ENCODE measurements at places on chromosomes 11 and 22.

- DNase-seq: no peak
Observed at GRCh38 chr22:17882162-17882561, 107.9 kb upstream of the BID start.

DNA sequence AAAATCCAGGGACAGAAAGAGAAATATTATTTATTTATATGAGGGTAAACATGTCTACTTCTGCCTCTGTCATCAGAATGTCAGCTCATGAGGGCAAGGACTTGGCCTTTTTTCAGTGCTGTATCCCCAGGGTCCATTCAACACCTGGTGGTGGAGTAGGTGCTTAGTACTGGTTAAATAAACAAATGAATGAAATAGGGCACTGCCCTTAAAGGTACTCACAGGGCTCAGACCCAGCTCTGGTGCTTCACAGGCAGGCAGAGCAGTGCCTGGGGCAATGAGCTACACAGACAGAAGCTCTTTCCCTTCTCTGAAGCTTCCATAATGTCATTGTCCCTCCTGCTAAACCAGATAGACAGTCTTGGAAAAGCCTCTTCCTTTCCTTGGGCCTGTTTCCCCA is 30.9 kb downstream of the P4HA3 start:
- no peak for DNase-seq

DNA sequence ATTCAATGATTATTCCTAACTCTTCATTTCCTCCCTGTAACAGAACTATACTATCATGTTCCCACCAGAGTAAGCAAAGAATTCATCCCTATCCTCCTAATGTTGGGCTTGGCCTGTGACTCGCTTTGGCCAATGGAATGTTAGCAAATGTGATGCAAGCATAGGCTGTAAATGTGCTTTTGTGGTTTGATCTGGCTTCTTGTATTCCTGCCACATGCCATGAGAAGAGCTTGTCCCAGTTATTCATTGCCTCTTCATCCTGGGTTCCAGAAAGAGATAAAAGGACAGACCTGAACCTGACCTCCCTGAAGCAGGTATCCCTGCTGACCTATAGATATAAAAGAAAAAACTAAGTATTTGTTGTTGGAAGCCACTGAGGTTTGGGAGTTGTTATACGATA is 51.0 kb downstream of the SYTL2 start:
- DNase-seq: peak; percentile 87

DNA sequence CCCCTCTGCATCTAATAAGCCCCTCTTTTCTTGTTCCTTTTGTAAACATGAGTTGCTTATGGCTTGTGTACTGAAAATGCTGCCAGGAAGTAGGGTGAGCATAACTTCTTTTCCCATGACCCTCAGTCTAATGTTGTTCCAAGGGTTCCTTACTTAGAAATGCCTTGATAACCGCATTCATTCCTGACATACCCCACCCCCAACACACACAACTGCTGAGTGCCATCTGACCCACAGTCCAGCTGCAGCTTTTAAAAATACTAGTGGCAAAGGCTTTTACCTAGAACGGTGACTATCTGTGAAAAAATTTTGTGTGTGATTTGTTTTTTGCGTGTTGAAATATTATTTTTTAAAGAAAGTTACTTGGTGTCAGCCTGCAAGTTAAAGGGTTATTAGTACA is 52.6 kb downstream of the ARHGAP42 start:
- DNase-seq: peak; percentile 98

DNA sequence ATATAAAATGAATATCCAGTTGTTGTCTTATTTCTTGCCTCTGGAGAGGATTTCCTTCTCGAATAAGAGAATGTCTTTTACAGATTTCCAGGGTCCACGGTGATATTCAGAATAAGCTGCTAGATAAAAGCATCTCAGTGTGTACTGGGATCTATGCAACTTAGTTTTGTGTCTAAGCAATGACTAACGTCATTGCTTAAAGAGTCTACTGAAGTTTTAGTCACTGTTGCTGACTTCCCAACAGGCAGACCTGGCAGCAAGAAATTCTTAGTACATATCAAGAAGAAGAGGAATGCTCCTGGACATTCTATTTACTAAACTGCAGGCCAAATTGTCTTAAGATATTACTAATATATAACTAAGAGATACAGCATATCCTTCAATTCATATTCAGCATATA is 70.3 kb downstream of the SOX6 start:
- no peak for DNase-seq

DNA sequence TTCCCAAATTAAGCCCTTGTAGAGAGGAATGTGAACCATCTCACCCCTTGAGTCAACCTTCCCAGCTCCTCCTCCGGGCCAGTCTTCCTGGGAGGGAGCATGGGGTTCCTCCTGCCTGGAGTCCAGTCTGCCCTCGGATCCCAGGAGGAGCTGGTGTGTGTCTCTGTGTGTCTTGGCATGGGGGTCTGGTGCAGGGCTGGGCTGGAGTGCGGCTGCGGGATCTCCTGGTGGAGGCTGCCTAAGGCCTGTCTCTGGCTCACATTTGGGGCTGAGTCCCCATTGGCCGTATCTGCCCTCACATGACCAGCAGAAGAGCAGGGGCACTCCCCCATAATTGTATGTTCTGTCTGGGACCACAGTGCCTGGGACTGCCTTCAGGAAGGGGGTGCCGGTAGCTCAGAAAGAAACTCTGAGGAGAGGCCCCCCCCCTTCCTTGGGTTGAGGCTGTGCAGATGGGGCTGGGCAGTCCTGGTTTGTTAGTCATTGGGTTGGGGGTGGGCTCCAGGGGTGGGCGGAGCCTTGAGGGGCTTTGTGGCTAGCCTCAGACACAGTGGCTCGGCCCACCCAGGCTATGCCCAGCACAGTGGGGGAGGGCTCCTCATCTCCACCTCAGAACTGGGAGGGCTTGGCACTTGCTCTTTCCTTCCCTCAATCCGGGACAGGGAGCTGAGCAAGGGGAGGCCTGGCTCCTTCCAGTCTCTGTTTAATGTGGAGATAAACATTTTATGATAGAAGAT is 2.9 kb downstream of the C1QTNF5 start:
- peak; percentile 90 for DNase-seq

DNA sequence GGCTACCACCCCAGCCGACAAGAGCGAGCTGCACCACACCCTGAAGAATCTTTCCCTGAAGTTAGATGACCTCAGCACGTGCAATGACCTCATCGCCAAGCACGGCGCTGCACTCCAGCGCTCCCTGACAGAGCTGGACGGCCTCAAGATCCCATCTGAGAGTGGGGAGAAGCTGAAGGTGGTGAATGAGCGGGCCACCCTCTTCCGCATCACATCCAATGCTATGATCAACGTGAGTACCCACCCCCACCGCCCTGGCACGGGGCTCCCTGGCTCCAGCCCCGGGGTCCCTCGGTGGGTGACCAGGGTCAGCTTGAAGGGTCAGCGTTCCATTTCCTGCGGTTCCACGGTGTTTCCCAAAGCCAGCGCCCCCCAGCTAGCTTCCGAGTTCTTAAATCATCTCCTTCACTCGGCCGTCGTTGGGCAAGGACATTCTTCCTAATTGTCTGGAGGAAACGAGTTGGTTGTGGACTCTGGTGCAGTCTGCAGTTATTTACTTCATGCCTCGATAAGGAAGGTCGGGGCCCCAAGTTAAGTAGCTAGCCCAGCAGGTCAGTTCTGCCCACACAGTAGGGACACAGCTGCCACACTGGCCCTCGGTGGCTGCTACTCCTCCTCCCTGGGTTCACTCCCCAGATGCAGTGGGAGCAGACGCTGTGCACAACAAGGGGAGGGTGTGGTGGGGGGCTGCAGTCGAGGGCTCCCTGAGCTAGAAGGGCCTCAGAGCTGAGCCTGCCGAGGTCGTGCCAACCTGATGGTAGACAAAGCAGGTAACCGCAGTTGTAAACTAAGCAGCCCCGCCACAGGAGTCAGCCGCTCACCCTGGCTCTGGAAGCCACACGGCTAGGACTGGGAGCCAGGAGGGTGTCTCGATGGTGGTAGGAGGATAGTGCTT is 97.9 kb downstream of the MORC2 start:
- no peak for DNase-seq

- DNase-seq: no peak
Observed at GRCh38 chr22:50299785-50300619, 7.4 kb downstream of the PLXNB2 start.

DNA sequence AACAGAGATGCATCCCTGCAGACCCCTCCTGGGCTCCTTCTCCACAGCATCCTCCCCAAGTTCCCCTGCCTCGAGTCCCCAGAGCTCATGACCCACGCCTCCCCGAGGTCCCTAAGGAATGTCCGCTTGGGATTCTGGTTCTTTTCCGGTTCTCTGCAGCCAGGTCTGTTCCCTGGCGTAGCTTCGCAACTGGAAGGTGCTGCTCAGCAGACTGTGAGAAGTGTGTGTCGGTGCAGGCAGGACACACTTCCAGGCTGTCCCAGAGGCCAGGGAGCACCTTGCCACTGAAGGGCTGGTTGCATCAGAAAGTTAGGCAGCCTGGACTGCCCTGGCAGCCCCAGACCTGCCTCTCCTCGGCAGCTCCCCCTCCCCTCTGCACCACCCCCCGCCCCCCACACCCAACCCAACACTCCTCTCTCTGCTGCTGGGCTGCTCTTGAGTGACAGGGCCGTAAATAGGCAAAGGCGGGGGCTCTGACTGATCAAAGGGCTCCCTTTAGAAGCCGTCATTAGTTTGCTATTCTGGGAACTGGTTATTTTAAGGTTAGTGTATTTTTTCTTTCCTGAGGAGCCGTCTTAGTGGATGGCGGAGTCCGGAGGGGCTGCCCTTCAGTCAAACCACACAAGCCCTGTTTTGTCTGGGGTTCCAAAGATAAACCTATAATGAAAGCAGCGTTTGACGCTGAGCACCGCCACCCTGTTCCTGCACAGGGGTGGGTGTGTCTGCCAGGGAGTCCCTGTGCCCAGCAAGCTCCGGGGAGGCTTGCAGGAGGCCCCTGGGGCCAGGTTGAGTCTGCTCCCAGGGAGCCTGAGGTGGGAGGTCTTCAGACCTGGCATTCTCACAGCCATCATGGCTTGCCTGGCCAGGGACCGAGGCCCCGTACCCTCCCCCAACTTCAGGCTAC is 88.6 kb upstream of the KCNQ1OT1 start:
- DNase-seq: no peak

- peak; percentile 82 for DNase-seq
Observed at GRCh38 chr11:77411717-77412441, 62.0 kb downstream of the PAK1 start.

- DNase-seq: no peak
Observed at GRCh38 chr11:8776209-8776608, 93.6 kb downstream of the RPL27A start.

GRCh38 chr11:133834682-133835592 is 10.4 kb downstream of the SPATA19 start:
- peak; percentile 7 for DNase-seq

DNA sequence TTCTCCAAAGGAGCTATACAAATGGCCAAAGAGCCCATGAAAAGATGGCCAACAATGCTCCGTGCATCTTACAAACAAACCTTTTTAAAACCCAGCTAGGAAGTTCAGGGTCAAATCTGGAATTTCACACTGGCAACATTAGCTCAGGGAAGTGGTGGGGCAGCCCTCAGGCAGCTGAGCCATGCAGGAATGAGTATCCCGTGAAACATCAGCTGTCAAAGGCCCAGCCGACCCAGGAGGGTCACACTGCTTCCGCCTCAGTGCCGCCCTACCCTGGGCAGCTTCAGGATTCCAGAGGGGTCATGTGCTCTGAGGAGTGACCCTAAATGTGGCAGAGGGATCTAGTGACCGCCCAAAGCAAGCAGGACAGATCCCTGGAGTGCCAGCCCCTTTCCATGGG is 73.4 kb downstream of the LINC01488 start:
- DNase-seq: peak; percentile 2

DNA sequence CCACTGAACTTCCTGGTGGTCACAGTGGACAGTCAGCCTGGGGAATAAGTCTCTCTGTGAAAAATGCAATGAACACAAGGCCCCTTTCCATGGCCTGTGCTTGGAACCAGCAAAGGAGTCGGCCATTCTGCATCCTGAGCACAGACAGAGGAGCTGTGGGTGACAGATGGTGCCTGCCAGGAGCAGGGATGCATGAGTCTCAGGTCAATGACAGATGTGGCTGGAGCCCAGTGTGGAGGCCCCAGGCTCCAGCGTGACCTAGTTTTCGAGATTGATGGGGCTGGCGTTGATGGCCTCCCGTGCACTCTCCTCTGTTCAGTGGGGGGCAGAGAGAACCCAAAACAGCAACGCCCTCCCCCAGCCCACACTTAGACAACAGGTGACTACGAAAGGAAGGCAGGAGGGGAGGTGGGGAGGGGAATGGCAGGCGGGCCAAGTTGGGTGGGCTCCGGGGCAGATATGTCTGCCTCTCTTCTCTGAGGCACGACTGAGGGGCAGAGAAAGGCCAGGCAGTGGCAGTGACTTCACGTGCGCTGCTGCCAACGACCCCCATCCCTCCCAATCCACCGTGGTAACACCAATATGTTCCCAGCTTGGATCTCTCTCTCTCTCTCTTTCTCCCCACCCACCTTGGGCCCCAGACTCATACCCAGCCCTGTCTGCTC is 34.4 kb upstream of the CD5 start:
- DNase-seq: no peak

GRCh38 chr22:37254867-37255233 is 10.8 kb upstream of the RAC2 start:
- DNase-seq: peak; percentile 77

DNA sequence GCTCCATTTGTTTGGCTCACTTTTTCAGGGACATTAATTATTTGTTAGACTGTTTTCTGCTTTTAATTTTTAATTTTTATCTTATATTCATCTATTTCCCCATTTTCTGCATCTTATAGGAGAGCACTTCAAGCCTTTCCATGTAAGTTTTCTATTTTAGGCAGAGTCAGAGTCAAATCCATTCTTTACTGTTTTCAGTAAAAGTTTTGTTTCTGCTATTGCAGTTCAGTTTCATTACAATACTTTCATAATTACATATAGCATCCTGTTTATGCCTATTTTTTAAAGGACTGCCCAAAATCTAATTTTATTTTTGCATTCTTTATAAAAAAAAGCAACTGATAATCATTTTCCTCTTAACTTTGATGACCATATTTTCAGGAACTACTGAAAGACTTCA is 3.8 kb upstream of the OR10A5 start:
- DNase-seq: no peak

GRCh38 chr11:16749092-16749491 is 10.6 kb downstream of the C11orf58 start:
- DNase-seq: no peak

- DNase-seq: no peak
Observed at GRCh38 chr11:57361926-57362325, 19.0 kb downstream of the PRG3 start.

Measured in amniotic epithelial cell (primary cell).